ENCODE measurements at places on chromosomes 16 and 17.

GRCh38 chr16:49491771-49492761 lies 118.5 kb downstream of the C16orf78 start:
- DNase-seq = peak; percentile 48

- peak; percentile 0 for DNase-seq
These were observed 1.8 kb upstream of the OR1E1 start for GRCh38 chr17:3400055-3400454.

DNA sequence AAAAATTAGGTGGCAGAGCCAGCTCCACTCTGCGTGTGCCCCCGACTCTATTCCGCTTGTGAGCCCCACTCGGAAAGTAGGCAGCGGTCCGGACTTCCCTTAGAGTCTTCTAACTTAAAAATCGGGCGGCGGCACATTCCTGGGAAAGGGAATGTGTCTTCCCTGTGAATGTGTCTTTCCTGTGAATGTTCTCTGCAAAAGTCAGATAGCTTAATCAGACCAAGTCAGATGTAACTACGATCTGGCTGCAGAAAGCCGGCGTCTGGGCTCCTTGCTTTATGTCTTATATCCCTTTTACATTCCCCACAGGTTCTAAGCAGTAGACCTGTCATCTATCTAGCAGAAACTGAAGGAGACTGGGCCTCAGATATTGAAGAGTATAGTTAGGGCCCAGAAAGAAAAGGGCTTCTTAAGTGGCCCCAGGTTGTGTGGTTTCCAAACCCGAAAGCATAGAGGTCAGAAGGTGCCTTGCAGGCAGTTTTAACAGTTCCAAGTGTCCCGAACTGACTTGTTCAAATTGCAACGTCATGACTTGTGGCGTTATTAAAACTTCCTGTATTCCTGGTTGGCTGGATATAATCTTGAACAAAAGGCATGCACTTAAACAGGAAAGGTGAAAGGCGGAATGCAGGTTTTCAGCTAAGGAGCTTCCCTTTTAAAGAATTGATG lies 601 bp downstream of the PHKB start:
- peak; percentile 79 for DNase-seq

GRCh38 chr17:79800325-79801155 lies 3.7 kb upstream of the CBX8 start:
- DNase-seq = peak; percentile 73

Measured in NAMALWA (cell line).